Stimulated activated CD8-positive, alpha-beta memory T cell treated with anti-CD3 and anti-CD28 coated beads, Interleukin-7, amount 100 ng/mL, for 24 hours (primary cell): ENCODE measurements at places on chromosomes 5 and 9.

- DNase-seq = no peak
Measured at GRCh38 chr9:123735376-123735775, 194.6 kb downstream of the DENND1A start.

- DNase-seq = no peak
Measured at GRCh38 chr9:79660615-79661014, 88.8 kb downstream of the TLE4 start.

DNA sequence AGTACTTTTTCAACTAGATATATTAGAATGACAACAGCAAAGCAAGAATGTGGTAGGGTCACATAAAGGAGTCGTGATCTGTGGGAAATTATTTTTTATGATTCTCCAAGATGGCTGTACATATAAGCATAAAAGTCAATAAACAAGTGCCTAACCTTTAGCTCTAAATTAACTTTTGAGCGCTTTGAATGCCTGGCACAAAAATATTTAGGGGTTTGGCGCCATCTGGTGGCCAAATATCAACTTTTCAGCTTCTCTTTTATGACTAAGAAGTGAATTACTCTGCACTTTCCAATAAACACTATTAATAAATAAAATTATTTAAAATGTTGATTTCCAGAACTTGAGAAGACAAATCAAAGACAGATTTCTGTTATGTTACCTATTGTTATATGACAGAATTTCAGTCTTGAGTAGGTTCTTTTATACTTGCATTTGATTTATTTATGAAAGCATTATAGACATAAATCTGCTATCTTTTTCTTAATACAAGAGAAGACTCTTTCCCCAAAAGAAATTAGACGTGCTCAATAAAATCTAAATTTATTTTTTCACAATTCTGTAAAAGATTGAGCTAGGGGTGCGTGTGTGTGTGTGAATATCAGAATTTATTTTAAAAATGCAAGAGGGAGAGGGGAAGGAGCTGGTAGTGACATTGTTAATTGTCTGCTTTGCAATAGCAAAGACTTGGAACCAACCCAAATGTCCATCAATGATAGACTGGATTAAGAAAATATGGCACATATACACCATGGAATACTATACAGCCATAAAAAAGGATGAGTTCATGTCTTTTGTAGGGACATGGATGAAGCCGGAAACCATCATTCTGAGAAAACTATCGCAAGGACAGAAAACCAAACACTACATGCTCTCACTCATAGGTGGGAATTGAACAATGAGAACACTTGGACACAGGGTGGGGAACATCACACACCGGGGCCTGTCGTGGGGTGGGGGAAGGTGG is 36.7 kb upstream of the ARRDC3 start:
- peak; percentile 53 for DNase-seq

- DNase-seq = no peak
Measured at GRCh38 chr9:137194388-137194787, 5.9 kb downstream of the SSNA1 start.

GRCh38 chr5:107485184-107485583 is 185.6 kb downstream of the EFNA5 start:
- no peak for DNase-seq

DNA sequence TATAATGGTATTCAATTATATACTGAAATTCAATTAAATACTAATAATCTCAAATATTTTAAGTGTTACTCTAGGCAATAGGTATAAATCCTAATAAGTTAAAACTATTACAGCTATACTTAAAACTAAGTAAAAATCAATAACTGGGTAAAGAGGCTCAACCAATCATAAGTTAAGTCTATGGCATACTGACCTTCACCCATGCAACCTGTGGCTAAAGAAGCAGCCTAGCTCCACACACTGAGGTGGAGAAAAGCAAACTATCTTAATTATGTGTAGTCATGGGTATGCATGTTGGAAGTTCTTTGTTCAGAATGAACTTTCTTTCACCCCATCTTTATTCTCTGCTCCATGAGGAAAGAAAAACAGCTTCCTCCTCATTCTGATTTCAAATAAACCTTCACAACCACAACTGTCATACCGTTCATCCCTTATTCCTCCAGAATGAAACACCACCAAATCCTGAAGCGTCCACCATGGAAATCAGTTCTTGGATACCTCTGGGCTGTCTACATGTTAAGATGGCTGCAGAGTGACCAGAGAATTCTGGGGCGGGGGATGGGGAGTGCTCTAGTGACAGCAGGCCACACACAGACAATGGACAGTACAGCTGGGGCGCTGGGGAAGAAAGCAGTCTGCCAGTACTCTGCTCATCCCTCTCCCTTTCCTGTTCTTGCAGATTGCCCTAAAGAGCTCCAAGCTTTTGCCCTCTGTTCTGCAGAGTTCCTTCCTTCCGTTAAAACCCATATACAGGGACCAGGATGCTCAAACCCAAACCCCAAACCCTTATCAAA is 62.3 kb downstream of the RIGI start:
- no peak for DNase-seq

DNA sequence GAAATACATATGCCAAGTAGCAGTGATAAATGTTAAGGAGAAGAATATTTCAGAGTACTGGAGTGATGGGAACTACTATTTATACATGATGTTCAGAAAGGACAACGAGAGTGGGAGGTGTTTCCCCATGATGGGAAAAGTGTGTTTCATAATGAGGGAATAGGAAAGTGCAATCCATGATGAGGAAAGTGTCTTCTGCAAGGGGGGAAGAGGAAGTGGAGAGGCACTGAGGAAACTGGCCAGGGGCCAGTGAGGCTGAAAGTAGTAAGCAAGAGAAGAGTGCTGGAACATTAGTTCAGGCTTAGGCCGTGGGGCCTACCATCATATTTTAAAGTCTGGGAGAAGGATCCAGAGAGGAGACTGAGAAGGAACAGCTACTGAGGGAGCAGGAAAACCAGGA is 327.2 kb downstream of the SLF1 start:
- no peak for DNase-seq

DNA sequence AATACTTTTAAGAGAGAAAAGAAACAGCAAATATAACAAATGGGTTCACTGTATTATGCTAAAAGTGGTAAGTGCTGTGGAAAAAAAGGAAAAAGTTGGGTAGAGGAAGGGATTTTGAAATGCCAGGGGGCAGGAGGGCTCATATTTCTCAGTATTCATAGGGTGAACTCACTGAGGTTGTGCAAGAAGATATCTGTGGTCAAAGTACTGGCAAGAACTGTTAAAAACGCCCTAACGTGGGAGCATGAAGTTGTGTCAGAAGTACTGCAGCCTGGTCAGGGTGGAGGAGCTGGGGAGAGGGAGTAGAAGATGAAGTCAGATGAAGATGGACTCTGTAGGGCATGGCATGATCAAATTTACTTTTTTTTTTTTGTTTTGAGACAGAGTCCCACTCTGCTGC is 31.2 kb upstream of the SLC28A3 start:
- no peak for DNase-seq

DNA sequence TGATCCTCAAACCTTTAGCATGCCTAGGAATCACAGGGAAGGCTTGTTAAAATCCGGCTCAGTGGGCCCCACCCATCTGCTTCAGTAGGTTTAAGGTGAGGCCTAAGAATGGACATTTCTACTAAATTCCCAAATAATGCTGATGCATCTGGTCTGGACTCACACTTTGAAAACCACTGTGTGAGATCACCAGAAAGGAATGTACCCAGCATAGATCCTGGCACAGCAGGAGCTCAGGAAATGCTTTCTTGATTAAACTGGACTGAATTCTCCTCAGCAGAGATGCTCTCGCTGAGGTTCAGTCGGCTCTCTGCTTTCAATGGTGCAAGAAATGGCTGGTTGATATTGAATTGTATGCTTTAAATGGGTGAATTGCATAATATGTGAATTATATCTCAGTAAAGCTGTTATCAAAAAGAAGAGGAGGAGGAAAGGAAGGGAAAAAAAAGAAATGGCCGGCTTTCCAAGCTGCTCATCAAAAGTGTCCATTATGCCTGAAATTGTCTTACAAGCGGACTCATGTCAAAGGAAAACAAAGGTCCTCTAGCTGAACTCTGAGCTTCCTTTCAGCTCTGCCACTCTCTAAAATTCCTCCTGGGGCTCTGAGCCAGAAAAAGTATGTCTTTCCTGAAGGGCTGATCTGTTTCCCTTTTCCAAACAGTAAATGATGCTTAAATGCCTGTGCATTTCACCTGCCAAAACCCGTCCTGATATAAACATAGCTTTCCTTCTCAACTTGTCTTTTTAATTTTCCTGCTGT is 77.6 kb upstream of the SAP30L start:
- DNase-seq = no peak

GRCh38 chr9:121071756-121072421 is 2.9 kb upstream of the CNTRL start:
- no peak for DNase-seq

GRCh38 chr9:33620738-33621439 is 96.8 kb downstream of the ANKRD18B start:
- no peak for DNase-seq

GRCh38 chr9:105835721-105836120 is 141.4 kb downstream of the TMEM38B start:
- DNase-seq = no peak

GRCh38 chr5:132653716-132654115 is 4.3 kb upstream of the IL13 start:
- DNase-seq = no peak

- DNase-seq = no peak
Measured at GRCh38 chr5:59798862-59799667, 94.5 kb downstream of the PDE4D start.

- DNase-seq = no peak
Measured at GRCh38 chr5:1127959-1128785, 16.3 kb upstream of the SLC12A7 start.

GRCh38 chr5:77024490-77024889 is 5.7 kb upstream of the AGGF1 start:
- no peak for DNase-seq

DNA sequence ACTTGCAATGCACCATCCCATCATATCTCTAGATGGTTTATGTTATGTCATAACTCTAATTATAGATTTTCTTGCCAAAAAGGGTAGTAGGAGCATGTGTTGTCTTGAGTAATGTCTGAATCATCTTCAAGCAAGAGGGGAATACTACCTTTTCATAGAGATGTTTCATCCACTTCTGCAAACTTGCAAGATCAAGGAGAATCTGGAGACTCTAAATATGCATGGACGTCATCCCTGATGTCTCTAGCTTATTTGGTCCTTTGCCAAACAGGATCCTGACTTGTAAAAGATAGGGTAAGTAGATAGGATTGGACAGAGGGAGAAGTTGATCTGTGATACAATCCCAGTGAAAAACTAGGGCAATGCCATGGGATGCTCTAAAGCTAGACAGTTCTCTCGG is 246.5 kb downstream of the DMRTA1 start:
- no peak for DNase-seq

- DNase-seq = no peak
Measured at GRCh38 chr5:175465282-175465681, 13.1 kb upstream of the SFXN1 start.

GRCh38 chr5:53929570-53929969 is 369.1 kb downstream of the NDUFS4 start:
- DNase-seq = no peak

DNA sequence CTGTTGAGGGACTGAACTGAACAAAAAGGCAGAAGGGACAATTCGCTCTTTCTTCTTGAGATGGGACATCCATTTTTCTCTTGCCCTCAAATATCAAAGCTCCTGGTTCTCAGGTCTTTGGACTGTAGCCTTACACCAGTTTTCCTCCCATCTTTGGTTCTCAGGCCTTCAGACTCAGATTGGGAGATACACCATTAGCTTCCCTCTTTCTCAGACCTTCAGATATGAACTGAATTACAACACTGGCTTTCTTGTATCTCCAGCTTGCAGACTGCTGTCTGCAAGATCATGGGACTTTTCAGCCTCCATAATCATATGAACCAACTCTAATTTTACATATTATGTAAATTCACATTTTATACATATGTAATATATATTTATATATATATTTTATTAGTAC is 12.6 kb upstream of the CCNG1 start:
- no peak for DNase-seq
